ENCODE measurements at places on chromosomes 4 and X. TPM values are rescaled to one million over a fixed set of nuclear protein-coding genes. Genes with fewer than 3 reads are reported as not detected.

The CT45A3 gene
- not detected for total RNA-seq

The PAGE2 gene
- not detected for total RNA-seq

- H3K4me3 ChIP-seq: no peak overlapping the region
- H3K27ac ChIP-seq: no peak overlapping the region
- peaks cover 17% of the 10 kb centered on the region for H3K4me1 ChIP-seq
- DNase-seq: no peak
Measured at GRCh38 chr4:79588679-79589078, 180.7 kb upstream of the GK2 start.

The PRR32 gene
- not detected for total RNA-seq

The GAGE12H gene
- not detected for total RNA-seq
